ENCODE measurements at places on chromosomes 11 and 22. TPM values are rescaled to one million over a fixed set of nuclear protein-coding genes. Genes with fewer than 3 reads are reported as not detected.

- DNase-seq, result no peak
Measured at GRCh38 chr11:1968454-1969002, 21.4 kb downstream of the MRPL23 start.

MYRF gene
- 1.4 TPM for total RNA-seq

DNA sequence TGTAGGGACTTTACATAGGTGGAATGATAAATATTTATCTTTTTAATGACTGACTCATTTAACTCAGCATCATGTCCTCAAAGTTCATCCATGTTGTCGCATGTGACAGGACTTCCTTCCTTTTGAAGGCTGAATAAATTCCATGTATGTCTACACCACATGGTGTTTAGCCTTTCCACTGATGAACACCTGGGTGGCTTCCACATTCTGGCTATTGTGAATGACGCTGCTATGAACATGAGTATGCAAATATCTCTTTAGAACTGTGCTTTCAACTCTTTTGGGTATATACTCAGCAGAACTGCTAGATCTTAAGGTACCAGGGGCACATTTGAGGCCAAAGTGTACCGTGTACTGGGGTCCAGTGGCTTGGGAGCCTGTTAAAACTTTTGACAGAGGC, 24.1 kb downstream of the LARGE1 start:
- no peak for DNase-seq

PGA4 gene
- total RNA-seq, result not detected

GRCh38 chr11:95923439-95923727, 524 bp downstream of the MTMR2 start:
- no peak for DNase-seq

GRCh38 chr11:91860661-91861060, 364.0 kb upstream of the FAT3 start:
- no peak for DNase-seq

- DNase-seq, result no peak
Measured at GRCh38 chr11:69918231-69918937, 99.2 kb upstream of the FGF3 start.

DNA sequence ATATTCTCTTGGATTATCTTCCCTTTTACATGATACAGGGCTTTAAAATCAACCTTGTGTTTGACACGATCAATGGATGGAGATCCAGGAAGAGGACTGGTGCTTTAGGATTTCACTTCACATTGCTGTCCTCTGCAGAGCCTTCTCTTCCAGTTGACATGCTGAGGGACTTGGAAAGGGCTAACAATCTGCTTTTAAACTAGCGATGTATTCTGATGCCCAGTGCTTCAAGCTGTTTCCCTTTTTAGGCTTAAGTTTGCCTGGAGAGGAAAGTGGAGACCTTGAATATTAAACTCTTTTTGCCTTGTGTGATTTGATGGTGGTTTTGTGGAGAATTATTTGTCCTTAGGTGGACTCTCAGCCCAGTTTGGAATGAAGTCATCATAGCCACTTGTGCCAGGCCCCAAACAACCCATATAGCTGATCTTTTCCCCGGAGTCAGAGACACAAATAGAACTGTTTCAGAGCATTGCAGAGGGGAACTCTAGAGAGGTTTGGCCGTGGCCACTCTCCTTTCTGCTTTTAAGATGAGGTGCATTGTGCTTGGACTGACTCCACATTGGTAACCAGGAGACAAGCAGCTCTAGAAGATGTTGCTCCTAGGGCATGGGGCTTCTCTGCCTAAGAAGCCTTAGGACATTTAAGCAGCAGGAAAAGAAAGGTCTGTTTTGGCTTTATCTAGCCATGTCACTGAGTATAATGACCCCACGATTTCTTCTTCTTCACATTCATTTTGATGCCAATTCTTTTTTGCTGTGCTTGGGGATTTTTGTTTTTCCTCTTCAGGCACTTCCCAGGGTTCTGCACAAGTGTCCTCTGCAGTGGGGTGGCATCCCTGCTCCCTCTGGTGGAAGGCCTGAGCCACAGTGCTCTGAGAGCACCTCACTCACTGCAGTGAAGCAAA, 152.8 kb downstream of the NCAM1 start:
- no peak for DNase-seq

GRCh38 chr11:58055806-58056401, 25.2 kb downstream of the OR6Q1 start:
- no peak for DNase-seq

DNA sequence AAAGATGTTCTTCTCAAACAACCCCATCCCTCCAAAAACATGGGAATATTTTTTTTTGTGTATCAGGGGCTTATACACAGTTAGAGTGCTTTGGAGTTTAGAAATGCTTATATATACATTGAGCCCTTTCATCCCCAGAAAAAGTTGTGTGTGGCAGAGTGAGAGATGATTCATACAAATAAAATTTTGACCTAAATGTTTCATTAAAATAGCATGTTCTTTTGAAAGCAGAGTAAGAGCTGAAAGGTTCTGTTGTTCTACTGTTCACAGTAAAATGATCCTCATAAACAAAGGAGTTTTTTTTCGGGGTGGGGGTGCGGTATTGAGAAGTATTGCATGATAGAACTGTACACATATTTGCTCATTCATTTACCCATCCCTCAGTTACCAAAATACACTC, 512.4 kb downstream of the DLG2 start:
- DNase-seq, result no peak

DNA sequence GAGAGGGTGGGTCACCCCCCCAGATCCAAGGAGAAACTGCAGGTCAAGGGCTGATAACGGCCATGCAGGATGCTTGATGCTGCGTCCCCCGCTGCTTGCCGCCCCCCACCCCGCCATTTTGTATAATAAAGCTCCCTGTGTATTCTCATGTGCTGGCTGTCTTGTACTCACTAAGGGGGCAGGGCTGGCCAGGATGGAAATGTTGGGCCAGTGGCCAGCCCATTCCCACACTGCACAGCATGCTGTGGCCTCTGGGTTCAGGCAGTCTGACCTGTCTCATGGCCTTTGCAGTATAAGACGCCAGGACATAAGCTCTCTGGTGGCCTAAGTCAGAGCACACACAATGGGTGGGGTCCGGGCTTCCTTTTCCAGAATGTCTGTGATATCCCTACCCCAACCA, 421 bp upstream of the PRR33 start:
- DNase-seq, result no peak

DNA sequence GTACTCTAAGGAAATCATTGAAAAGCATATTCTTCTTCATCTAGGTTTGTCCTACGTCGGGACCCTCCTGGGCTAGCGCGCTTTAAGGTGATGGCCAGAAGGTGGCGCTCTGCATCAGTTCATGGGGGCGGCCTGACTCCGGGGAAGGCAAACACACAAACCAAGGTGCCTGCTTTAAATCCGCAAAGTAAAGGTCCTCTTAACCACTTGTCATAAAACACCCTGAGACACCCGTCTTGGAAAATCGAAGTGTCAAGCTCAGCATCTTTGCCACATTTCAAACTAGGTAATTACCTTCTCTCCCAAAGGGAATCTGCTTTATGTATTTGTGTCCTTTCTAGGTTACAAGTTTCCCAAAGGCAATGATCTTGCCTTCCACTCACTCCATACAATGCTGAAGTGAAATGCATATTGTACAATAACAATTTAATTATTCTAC, 33.9 kb downstream of the LMO2 start:
- peak; percentile 81 for DNase-seq

DNA sequence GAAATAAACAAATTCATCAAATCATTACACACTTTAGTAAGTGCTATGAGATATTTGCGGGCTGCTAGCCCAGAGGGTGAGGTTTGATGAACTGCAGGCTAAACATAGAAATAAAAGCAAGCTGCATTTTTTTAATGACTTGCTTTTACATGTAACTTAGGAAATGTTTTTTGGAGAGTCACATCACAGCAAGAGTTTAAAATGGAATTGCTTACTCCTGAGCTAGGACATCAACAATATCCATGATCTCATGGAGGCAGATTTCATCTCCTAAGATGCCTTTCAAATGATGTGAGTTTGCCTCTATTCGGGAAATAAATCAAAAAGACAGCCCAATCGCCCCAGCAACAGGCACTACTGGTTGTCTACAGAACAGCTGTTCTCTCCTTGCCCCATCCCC, 73.4 kb upstream of the CD44 start:
- DNase-seq, result no peak

MS4A6A gene
- not detected for total RNA-seq

MS4A8 gene
- total RNA-seq, result not detected

DNA sequence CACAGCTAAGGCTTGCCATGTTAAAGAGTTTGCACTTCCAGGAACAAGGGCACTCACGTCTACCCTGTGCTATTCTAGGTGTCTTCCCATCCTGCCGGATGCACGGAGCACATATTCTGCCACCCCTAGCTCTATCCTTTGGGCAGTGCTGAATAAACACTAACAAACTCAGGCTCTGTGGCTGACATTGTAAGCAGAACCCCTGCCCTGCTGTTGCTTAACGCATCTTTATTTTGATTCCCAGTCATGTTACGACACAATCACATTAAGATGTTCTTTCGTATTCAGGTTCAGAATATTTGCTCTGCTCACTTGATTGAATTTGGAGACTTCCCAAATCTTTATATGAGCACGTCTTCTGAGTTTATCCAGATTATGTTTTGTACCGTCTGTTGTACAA, 3.7 kb upstream of the HDHD5 start:
- DNase-seq, result no peak

- DNase-seq, result no peak
Measured at GRCh38 chr11:60919320-60919719, 4.9 kb upstream of the TMEM132A start.

DNA sequence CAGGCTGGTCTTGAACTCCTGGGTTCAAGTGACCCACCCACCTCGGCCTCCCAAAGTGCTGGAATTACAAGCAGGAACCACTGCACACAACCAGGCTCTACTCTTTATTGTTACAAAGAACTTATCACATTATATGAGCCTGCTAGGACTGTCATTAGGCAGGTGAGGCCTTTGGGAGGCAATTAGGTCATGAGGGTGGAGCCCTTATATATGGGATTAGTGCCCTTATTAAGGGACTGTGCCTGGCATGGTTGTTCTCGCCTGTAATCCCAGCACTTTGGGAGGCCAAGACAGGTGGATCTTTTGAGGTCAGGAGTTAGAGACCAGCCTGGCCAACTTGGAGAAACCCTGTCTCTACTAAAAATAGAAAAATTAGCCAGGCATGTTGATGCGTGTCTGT, 10.5 kb upstream of the PSMC3 start:
- DNase-seq, result no peak

DNA sequence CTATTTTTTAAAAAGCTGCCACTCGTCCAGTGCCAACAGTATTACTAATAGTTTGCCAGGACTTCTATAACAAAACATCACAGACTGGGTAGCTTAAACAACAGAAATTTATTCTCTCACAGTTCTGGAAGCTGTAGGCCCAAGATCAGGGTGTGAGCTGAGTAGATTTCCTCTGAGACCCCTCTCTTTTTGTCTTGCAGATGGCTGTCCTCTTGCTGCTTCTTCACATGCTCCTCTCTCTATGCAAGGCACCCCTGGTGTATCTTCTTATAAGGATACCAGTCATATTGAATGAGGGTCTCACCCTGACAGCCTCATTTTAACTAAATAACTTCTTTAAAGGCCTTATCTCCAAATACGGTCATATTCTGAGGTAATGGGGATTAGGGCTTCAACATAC, 390.9 kb downstream of the DLG2 start:
- no peak for DNase-seq

GRCh38 chr11:17432002-17432401, 43.5 kb upstream of the KCNJ11 start:
- no peak for DNase-seq

GRCh38 chr11:66850588-66851238, 6.2 kb upstream of the LRFN4 start:
- no peak for DNase-seq

DNA sequence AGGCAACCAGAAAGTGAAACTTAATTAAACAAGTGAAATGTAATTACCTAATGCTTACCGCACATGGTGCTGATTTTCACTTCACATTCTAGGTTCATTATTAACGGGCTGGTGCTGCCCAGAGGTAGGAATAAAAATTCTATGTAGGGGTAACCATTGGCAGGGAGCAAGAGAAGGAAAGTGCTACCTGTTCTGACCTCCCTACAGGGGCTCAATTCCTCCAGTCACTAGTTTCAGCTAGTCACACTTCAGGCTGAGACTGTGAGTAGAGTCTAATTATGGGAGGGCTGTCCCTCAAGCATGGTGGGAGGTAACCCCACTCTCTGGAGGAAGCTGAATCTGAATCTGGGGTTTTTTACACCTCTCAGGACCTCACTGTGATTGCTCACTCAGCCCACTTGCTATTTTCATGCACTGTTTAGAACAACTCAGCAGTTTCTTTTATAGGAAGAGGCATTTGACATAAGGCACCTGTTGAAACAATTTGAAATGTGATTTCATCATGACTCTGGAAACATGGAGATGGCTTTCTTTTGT, 75.4 kb downstream of the MAML2 start:
- DNase-seq, result peak; percentile 71

DNA sequence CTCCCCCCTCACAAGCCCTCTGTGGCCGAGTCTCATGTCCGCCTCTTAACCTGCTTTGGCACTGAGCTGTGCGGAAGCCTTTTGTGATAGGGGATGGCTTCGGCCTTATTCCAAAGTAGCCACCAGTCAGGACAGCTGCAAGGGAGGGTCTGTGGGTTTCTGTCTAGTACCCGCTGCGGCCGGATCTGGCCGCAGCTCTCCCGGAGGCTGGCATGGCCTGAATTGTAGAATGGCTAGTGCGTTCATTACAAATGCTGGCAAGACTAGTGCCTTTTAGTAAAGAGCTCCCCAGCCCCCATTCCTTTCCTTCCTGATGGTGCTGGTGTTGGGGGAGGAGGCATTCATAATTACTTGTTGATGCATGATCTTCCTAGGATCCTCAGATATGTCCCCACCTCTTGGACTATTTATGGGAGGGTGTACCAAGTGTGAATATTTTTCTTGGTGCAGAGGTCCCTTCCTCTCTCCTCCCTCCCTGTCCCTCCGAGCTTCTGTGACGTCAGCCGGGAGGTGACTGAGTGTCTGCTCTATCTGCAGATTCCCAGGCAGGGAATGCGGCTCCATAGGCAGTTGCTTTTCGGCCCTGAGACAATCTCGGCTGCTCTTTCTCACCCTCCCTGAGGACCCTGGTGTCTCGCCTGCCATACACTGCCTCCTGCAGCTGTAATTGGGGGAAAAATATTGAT, 108.7 kb upstream of the E2F8 start:
- no peak for DNase-seq

DNA sequence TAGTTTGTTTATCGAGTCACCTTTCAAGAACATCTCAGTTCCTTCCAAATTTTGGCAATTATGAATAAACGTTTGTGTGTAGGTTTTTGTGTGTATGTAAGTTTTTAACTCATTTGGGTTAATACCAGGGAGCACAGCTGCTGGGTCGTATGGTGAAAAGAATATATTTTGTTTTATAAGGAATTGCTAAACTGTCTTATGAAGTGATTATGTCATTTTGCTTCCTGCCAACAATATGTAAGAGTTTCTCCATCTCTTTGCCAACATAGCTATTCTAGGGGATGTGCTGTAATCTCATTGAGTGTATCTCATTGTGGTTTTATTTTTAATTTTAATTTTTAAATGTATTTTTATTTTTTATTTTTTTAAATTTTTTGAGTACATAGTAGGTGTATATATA, 27.3 kb downstream of the BCL2L13 start:
- DNase-seq, result no peak

GRCh38 chr11:131690362-131690761, 319.9 kb downstream of the NTM start:
- DNase-seq, result no peak

LRRC74B gene
- total RNA-seq, result not detected

HPX gene
- 0.56 TPM for total RNA-seq

GRCh38 chr11:6206456-6207180, 1.3 kb downstream of the C11orf42 start:
- no peak for DNase-seq

- DNase-seq, result no peak
Measured at GRCh38 chr11:113059548-113059947, 98.3 kb downstream of the NCAM1 start.
